ENCODE measurements at places on chromosomes 11 and 22.
A peak's percentile ranks its signal among the peaks of the same experiment; 100 is the strongest.

DNA sequence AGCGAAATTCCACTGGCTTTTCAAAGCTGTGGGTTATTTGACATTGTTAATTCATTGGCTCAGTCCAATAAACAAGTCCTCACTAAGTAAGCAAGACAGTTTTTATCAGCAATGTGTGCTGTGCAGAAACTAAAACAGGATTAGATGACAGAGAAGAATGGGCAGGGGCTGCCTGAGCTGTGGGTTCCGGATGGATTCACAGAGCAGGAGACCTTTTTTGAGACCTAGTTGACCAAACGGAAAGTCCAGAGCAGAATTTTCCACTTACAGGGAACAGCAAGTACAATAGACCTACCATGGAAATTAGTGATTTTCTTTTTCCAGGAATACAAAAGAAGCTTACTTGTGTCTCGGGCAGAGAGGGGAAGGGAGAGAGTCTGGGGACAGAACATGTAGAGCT lies 5.2 kb upstream of the KDM4F start:
- DNase-seq, result no peak

DNA sequence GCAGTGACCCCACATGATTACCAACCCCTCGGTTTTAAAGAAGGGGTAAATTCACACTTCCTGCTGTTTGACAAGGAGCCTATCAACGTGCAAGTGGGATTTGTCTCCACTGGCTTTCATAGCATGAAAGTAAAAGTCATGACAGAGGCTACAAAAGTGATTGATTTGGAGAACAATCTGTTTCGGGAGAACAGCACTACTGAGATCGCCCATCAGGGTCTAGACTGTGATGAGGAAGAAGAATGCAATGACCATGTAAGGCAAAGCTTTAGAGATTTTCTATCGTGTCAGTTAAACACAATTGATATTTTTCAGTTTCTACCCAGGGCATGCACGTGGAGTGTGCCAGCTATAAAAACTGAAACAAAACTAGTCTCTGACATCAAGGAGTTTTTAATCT lies 41.7 kb downstream of the HORMAD2 start:
- DNase-seq, result no peak

- DNase-seq, result peak; percentile 67
These were observed 10.9 kb downstream of the PDGFB start for GRCh38 chr22:39233710-39234471.

DNA sequence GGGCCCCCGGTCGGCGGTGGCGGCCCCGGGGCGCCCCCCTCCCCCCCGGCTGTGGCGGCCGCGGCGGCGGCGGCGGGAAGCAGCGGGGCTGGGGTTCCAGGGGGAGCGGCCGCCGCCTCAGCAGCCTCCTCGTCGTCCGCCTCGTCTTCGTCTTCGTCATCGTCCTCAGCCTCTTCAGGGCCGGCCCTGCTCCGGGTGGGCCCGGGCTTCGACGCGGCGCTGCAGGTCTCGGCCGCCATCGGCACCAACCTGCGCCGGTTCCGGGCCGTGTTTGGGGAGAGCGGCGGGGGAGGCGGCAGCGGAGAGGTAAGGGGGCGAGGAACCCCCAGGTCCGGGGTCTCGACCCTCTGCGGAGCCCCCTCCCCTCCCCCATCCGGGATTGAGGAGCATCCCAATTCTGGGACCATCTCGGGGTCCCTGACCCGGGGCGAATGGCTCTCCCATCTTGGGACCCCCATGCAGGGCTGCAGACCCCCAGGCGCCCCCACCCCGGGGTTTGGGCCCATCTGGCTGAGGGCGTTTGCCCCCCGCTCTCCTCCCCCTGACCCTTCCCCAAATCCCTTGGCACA lies 431 bp downstream of the KMT2A start:
- peak; percentile 39 for DNase-seq

DNA sequence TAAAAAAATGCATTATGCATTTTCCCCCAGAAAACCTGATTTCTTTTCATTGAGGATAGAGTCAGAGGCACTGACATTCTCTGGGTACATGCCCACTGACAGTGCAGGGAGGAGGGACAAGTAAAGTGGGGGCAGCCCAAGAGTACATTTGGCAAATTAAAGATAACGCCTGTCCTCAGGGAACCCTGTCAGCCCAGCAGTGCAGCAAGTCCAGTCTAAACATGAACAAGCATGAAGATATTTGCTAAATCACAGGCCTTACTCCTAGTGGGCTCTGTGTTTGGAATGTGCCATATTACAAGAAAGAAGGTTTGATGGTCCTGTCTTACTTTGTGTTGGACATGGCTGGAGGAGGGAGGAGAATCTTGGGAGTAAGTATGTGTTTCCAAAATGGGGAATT lies 37.9 kb downstream of the AMOTL1 start:
- DNase-seq, result peak; percentile 47
